Esophagus squamous epithelium (tissue), 5 donors: ENCODE measurements at places on chromosomes 13 and 19. TPM values are rescaled to one million over a fixed set of nuclear protein-coding genes. Genes with fewer than 3 reads are reported as not detected.

DNA sequence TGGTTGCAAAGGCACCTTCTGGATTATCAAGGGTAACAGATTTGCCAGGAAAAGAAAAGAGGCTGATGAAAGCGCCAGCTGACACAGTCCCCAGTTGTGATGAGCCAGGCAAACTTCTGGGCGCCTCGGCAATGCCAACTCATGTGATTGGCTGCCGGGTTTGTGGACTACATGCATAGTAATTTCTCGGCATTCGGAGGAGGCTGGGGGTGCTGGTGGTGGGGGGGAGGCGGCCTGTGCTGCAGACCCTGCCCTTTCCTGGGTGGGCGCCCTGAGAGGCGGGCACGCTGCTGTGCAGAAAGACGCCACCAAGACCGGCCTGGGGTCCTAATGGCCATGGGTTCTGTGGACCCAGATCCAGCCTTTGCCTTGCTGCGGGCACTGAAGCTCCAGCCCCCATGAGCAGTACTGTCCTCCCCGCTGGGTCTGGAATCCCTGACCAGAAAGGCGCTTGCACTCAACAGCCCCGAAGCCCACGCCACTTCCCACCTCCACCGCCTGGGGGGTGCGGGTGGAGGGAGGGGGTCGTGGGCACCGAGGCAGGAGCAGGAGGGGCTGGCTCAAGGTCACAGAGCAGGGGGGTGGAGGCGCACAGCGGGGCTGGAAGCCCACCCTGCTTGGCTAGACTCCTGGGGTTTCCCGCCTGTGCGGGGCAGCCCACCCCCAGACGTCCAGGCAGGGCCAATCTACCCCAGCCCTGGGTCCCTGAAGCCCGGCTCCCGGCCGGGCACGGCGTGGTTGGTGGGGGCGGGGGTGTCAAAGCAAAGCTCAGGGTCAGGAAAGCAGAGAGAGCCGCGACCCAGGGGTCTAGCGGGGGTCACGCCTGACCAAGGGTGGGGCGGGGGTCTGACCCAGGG lies 1.0 kb downstream of the DIRAS1 start:
- no peak for DNase-seq

- DNase-seq = no peak
These were observed 5.8 kb downstream of the ZNF175 start for GRCh38 chr19:51576850-51577249.

DNA sequence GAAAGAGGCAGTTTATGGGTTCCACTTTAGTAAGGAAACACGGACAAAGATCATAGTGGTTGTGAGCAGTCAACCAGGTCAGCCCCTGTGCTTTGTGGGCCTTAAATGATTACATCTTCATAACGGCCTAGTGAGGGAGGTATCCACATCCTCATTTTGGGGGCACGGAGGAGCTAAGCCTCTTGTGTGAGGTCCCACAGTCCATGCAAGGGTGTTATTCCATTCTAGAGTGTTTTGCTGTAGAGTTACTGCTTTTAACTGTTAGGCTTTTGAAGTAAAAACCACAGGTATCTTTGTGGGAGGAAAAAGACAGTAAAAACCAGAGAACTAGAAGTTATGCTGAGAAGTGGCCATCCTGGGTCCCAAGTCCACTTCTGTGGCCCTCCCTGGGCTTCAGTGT lies 4.0 kb downstream of the NOP53 start:
- no peak for DNase-seq

ATP4B gene
- total RNA-seq = not detected

ZNF121 gene
- 23.7 TPM for total RNA-seq

GRCh38 chr19:43741075-43741825 lies 13.5 kb downstream of the SMG9 start:
- no peak for DNase-seq

GRCh38 chr13:35817642-35818607 lies 313.3 kb downstream of the DCLK1 start:
- DNase-seq = no peak

DNA sequence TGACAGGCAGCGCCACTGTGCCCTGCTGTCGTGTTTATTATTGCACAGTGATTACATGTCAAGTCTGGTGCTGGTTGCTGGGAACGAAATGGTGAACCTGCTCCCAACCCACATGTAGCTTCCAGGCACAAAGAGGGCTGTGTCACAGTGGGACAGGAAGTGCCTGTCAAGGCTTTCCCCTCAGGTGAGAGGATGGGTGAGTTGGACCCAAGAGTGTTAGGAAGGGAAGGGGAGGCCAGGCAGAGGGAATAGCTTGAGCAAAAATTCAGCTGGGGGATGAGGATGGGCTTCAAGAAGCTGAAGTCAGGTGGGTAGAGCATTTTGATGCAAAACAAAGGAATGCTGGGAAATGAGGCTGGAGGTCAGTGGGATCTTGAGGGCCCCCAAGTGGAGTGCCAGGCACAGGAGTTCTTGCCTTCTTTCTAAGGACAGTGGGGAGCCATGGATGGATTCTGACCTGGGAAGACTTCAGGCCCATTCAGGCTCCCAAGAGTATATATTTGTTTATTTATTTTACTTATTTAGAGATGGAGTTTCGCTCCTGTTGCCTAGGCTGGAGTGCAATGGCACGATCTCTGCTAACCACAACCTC lies 8.5 kb upstream of the QTRT1 start:
- no peak for DNase-seq

- no peak for DNase-seq
These were observed 49.4 kb upstream of the ALOX5AP start for GRCh38 chr13:30685987-30686386.

DNA sequence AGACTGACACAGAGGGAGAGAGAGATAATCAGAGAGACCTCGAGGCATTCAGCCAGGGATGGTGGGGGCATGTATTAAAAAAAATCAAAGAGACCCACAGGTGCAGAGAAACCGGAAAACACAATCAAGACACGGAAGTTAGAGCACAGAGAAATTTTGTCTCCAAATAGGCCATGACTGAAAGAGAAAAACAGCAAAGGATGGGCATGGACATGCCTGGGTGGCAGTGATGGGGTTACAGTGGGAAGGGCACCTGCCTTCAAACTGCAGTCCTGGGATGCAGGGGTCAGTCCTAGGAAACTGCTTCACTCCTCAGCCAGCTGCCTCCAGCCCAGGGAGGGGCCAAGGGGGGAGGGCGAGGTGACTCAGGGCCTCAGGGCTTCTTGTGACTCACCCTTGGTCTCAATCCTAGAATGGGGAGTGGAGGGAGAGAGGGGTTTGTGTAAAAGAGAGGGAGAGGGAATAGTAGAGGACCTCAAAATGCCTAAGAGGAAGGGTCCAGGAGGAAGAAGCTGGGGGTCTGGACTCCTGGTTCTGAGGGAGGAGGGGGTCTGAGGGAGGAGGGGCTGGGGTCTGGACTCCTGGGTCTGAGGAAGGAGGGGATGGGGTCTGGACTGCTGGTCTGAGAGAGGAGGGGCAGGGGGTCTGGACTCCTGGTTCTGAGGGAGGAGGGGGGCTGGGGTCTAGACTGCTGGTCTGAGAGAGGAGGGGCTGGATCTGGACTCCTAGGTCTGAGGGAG lies 3.6 kb upstream of the KCNN4 start:
- no peak for DNase-seq

DNA sequence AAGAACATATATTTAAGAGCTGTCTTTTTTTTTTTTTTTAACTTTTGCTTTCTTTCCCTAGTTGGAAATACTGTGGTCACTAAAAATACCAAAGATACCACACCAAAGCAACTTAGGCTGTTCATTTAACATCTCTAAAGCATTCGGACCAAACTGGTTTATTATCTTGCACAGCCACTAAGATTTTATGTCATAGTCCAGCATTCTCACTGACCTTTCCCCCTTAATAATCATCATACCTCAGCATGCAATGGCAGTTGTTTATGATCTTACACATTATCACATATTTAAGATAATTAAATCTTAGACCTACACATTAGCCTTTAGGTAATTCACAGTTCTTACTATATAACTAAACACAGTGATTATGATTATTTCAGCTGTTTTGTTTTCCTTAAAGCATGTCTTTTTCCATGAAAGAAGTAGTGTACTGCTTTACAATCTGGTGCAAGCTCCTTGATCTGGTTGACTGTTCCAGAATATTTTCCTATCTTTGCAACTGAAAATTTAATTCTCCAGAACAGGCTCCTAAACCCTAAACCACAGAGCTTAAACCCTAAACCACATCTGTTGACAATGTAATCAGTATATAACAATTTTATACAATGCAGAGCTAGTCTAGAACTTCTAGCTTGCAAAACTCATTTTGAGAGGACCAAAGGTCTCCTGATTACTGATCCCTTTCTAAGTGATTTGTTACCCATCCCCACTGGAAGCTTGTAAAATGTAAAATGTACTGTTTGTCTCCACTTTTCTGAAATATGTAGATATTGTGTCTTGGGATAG lies 74.2 kb downstream of the CDK8 start:
- DNase-seq = no peak

FGF22 gene
- total RNA-seq = not detected

- DNase-seq = no peak
These were observed 1278.8 kb upstream of the MIR17HG start for GRCh38 chr13:90068658-90069057.

DNA sequence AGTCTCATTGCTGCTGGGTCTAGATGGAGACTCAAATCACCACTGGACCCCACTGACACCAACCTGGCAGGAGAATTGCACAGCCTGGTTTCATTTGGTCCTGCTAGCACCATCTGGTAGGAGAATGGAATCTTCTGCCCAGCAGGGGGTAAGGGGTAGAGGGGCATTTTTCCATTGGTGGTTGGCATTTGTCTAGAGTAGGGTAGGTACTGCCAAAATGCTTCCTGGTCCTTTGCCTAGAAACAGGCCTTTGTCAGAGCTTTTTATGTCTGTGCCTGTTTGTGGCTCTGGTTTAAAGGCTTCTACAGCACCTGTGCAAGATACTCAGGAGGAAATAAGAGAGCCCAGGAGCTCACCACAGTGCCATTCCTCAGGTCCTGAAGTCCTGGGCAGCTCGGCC lies 121.3 kb downstream of the KCTD12 start:
- DNase-seq = no peak

PIP5K1C gene
- 13.7 TPM for total RNA-seq

DNA sequence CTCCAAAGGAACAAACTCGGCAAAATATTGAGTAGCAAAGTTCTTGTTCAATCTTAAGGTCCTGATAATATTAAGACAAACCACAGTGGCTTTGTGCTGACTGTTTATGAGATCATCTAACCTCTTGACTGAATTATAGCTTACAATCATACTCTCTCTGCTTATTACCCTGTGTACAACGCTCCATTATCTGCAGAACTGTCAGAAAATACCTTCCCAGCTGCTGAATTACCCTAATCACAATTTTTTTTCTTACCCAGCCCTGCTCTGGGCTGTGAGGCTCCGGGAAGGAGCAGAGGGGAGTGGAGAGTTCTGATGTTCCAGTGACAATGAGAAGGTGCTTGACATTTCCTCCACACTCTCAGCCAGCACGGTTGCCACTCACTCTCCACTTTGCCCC lies 64.8 kb downstream of the DCT start:
- DNase-seq = no peak

WDR62 gene
- total RNA-seq = 4.2 TPM

- DNase-seq = no peak
These were observed 35.4 kb upstream of the MAP3K10 start for GRCh38 chr19:40155749-40156265.
